ENCODE measurements at places on chromosomes 1 and 21.

GRCh38 chr1:52264530-52265115 lies 101.4 kb downstream of the CC2D1B start:
- DNase-seq = no peak

GRCh38 chr1:154741741-154742495 lies 128.2 kb downstream of the KCNN3 start:
- no peak for DNase-seq

GRCh38 chr1:239841631-239842030 lies 250.1 kb upstream of the FMN2 start:
- no peak for DNase-seq

DNA sequence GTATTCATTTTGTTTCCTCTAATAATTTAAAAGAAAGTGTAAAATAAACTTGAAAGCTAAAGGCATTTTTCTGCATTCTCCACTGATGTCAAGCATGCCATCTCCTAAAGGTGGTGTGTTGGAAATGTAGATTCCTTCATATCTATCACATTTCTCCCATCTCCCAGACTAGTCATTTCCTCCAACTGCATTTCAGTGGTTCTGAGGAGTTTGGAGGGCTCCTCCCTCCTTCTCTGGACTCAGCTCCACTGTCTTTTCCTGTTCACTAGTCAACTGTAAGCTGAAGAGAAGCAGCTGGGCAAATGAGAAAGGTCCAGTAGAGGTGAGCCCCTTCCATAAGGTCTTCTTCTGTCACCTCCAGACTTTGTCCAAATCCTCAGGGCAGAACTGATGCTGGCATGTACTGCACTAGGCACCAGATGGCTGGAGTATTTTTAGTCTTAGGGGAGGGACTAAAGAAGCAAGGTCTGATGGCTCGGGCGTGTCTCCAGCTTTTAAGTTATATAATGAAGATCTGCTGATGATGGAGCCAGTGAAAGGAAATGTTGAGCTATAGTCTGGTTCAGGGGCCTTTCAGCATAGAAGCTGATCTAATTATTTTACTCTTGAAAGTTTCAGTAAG lies 186.1 kb downstream of the NTNG1 start:
- DNase-seq = peak; percentile 9

DNA sequence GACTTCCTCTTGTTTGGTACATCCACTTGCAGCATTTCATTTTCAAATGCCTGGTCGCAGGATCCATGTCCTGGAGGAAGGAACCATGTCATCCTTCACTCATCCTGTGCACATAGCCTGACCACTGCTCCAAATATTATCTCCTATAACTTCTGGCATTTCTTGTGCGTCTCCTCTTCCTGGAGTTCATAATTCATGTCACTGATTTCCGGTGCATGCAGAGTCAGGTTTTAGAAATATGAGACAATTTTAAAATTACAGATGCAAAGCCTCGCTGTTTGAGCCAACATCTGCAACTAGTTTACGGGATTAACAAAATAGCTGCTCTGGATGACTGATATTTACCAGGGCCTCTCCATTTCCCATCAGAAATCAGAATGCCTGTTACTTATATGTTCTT lies 268.1 kb downstream of the DNM3 start:
- no peak for DNase-seq

GRCh38 chr1:8154621-8155052 lies 128.5 kb upstream of the ERRFI1 start:
- DNase-seq = no peak

- DNase-seq = peak; percentile 26
Measured at GRCh38 chr1:32817815-32818786, 648 bp downstream of the S100PBP start.

DNA sequence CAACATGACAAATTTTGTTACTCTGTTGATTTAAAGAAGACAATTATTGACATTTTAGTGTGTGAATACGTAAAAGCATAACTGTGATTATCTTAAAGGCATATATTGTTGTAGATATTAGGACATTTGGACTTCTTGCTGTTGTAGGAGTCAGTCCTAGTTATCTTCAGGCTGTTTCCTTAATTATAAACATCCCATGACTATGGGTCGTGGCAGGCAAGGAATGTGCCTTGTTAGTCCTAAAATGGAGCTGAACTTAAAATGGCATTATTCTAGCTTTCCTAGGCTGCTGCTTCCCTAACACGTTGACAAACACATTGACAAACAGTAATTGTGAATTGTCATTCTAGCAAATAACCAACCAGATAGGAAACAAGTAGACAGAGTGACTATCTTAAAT lies 4.4 kb upstream of the MPZL1 start:
- DNase-seq = no peak

DNA sequence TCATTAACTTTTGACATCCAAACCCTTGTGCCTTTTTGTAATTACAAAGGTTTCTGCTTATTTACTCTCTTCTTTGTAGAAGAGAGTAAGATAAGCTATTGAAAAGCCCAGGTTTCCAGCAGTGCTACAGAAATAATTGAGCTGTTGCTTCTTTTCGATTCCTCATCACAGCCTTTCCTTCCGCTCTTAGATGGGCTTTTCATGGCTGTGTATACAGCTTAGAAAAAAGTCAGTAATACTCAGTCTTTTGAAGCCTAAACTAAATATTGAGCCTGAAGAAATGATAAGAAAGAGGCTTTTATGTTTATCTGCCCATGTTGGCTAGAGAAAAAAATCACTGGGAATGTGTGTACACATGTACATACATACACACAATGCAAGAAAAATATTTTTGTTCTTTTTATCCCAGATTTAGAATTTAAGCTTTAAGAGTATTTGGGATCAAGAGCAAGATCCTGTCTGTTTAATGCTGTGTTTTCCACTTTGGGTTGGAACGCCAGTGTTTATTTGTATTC lies 172.4 kb downstream of the VPS13D start:
- DNase-seq = no peak

DNA sequence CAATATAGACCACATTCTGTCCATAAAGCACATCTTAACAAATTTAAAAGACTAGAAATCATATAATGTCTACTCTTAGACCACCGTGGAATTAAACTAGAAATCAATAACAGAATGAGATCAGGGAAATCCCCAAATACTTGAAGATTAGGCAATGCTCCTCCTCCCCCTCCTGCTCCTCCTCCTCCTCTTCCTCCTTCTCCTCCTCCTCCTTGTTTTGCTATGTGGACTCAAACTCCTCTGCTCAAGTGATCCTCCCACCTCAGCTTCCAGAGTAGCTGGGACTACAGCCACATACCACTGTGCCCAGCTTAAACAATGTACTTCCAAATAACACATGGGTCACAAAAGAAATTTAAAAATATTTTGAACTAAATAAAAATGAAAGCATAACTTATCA lies 134.2 kb downstream of the GRIK3 start:
- no peak for DNase-seq

GRCh38 chr21:38869946-38870345 lies 64.2 kb downstream of the ETS2 start:
- DNase-seq = no peak

DNA sequence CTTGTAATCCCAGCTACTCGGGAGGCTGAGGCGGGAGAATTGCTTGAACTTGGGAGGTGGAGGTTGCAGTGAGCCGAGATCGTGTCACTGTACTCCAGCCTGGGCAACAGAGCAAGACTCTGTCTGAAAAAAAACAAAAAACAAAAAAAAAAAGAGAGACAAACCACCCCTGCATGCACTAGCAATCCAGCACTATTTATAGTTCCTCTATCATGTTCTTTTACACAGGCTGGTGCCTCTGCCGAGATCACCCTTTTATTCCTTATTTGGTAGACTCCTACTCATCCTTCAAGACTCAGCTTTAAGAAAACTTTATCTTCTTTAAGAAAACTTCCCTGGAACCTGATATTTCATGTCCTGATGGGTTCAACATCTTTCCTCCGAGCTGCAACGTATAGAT lies 10.8 kb downstream of the FMO5 start:
- no peak for DNase-seq

GRCh38 chr1:24745711-24746413 lies 615 bp downstream of the CLIC4 start:
- DNase-seq = no peak

- DNase-seq = no peak
Measured at GRCh38 chr1:2833454-2834145, 32.1 kb upstream of the TTC34 start.

- no peak for DNase-seq
Measured at GRCh38 chr1:5757187-5757805, 234.9 kb downstream of the NPHP4 start.

- no peak for DNase-seq
Measured at GRCh38 chr1:100394285-100394684, 42.0 kb downstream of the CDC14A start.

DNA sequence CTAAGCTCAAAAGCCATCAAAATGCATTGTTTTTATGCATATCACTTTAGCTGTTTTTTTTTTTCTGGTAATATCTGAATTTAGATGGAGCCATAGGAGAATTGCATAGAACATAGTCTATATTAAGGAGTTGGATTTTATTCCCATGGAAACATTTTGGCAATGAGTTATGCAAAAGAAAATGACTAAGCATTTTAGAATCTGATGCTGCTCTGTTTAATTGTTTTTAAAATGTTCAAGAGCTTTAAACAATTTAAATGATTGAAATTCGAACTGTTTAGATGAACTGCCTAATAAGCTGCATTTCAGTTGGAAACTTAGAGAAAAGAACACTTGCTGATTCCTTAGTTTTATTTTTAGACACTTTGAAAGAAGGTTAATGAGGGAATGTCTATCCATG lies 1531.5 kb upstream of the B3GALT2 start:
- no peak for DNase-seq

DNA sequence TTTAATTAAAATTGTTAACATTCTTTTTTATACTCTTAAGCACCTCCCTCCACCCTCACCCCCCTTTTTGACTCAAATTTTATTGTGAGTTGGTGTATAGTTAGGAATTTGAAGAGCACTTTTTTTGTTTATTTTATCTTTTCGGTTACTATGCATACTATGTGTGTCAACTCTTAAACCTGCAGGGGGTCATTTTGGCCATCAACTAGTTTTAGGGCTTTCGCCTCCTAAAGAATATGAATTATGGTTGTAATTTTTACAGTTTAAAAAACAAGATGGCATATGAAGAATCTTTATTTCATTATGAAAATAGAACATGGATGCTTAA lies 9.7 kb downstream of the BACH1 start:
- no peak for DNase-seq

- DNase-seq = no peak
Measured at GRCh38 chr1:190416239-190416638, 61.4 kb downstream of the BRINP3 start.

DNA sequence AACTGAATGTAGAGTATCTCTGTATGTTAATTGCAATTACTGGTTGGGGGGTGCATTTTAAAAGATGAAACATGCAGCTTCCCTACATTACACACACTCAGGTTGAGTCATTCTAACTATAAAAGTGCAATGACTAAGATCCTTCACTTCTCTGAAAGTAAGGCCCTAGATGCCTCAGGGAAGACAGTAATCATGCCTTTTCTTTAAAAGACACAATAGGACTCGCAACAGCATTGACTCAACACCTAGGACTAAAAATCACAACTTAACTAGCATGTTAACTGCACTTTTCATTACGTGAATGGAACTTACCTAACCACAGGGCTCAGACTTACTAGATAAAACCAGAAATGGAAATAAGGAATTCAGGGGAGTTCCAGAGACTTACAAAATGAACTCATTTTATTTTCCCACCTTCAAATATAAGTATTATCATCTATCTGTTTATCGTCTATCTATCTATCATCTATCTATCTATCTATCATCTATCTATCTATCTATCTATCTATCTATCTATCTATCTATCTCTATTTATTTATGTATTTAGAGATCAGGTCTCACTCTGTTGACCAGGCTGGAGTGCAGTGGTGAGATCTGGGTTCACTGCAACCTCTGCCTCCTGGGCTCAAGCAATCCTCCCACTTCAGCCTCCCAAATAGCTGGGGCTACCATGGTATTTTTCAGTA lies 47.8 kb downstream of the CHML start:
- peak; percentile 62 for DNase-seq

- DNase-seq = peak; percentile 62
Measured at GRCh38 chr1:3369446-3370076, 84.9 kb upstream of the ARHGEF16 start.

- no peak for DNase-seq
Measured at GRCh38 chr1:169601096-169601881, 15.0 kb upstream of the F5 start.

GRCh38 chr1:15090373-15090772 lies 63.2 kb upstream of the TMEM51 start:
- DNase-seq = no peak

DNA sequence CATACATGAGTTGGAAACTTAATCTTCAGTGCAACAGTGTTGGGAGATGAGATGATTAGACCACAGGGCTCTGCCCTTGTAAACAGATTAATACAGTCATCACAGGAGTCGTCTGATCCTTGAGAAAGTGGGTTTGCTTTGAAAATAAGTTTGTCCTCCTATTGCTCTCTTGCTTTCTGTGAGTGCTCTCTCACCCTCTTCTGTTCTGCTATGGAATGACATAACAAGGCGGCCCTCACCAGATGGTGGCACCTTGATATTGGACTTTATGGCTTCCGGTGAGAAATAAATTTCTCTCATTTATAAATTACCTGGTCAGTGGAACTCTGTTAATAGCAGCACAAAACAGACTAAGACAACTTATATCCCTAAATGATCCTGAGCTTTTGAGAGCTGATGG lies 353.6 kb downstream of the BRINP3 start:
- no peak for DNase-seq

DNA sequence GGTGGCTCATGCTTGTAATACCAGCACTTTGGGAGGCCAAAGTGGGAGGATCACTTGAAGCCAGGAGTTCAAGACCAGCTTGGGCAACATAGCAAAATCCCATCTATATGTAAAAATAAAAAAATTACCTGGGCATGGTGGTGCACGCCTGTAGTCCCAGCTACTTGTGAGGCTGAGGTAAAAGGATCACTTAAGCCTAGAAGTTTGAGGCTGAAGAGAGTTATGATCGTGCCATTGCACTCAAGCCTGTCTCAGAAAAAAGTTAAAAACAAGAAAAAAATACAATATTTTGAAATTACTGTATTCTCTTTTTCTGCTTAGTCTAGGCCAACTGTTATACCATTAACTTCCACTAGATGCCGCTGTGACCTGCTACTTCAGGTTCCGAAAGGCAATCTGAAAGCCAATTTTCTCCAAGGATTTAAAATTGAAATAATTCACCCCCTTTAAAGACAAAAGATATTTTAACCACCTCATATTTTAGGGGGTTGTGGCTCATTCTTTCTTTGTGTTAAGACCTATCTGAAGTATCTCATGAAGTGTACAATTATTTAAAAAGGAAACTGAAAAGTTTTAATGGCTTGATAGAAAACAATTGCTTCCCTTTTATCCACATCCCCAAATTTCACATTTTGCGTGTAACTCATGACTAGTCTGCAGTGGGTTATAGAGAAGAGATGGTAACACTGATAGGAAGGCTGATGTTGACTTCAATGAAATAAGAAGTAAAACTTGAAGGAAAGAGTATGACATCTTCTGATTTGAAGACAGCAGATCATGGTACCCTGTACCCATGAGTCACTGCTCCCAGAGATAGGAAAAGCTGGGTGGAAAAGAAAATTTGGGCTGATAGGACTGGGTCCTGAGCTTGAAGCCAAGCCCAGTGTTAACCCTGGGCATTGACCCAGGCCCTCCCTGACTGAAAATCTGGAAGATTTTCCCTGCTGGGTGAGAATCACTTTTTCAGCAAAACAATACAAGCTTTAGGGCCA lies 24.4 kb upstream of the CLDN14 start:
- peak; percentile 22 for DNase-seq
